ENCODE measurements at places on chromosomes 2 and 18. TPM values are rescaled to one million over a fixed set of nuclear protein-coding genes. Genes with fewer than 3 reads are reported as not detected.

Gene CD226
- total RNA-seq: 0.84 TPM

Gene ABHD1
- not detected for total RNA-seq

Gene SKOR2
- not detected for total RNA-seq

DNA sequence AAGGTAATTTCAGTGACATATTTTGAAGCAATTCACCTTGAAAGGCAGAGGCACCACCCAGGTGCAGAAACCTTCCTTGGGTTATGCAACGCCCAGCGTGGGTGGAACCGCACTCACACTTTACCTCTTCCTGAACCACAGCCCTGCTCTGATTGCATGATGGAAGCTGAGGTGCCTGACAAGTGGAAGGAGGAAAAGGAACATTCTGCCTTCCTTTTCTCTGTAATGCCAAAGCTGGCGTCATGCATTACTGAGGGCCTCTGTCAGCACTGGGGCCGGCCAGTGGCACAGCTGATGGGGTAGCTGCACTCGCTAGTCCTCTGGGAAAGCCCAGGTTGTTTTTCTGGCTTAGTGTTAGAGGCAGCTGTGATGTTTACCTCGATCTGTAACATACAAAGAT lies 266.5 kb downstream of the NEDD4L start:
- no peak for DNase-seq

DNA sequence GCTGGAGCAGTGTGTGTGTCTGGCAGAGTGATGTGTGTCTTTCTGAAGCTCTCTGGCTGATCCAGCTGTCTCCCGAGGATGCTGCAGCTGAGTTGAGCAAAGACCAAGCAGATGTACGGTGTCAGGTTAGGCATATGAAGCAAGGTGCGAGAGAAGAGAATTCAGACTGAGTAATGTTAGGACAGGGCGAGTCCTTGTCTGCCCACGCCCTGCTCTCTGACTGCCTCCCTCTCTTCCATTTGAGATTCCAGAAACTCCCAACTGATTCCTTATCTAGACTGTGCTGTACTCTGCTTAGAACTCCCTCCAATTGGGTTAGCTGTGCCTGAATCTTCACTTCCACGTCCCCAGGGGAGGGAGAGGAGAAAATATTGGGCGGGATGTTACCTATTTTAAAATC lies 25.7 kb upstream of the LPIN1 start:
- no peak for DNase-seq

Gene SERPINB12
- total RNA-seq: not detected

Gene AGAP1
- total RNA-seq: 39.9 TPM

Gene CLEC4F
- total RNA-seq: not detected

DNA sequence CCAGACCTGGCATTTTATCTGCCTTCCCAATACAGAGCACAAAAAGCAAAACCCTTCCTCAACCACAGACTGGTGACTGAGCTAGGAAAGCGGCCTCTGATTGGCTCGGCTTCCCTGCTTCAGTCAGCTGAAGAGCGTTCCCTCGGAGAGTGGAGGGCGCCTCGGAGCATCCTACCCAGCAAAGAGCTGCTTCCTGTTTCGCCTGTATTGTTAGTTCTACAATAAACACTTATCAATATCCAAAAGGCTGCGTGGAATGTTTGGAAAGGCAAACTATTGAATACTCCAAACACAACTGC lies 125.0 kb downstream of the CACNB4 start:
- no peak for DNase-seq

- DNase-seq: no peak
These were observed 35.8 kb downstream of the SCTR start for GRCh38 chr2:119488245-119489214.

- DNase-seq: no peak
These were observed 62.4 kb upstream of the OTOF start for GRCh38 chr2:26540306-26540705.

GRCh38 chr2:234989183-234989701 lies 37.4 kb downstream of the SH3BP4 start:
- DNase-seq: peak; percentile 80

Gene PRKD3
- total RNA-seq: 57.3 TPM

- DNase-seq: no peak
These were observed 18.0 kb downstream of the DYTN start for GRCh38 chr2:206700156-206700555.

DNA sequence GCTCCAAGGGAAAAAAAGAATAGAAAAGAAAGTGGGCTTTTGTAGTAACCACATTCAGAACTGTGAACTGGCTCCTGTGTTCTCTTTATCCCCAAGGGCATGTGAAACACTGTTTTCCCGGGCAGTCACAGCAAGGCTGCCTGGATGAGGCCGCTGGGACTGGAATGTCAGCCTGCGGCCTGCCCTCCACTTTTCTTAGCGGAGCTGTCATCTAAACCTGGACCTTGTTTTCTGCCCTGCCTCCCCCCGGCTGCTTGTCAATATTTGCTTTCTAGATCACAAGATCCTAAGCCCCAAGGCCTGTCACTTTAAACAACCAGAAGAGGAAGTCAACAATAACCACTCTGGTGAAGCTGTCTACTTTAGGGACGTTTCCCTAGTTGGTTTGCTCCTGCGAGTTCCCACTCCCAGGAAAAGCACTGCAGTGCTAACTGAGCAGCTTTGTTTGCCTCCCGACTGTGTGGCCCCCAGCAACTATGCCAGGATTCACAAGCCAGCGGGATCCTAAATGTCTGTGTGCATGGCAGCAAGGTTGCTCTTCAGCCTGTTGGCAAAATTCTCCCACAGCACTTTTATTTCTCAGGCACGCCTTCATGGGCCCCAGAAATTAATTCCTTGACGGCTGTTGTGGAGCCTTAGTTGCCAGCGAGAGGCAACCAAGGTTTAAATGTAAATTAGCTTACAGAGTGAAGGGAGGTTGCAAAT lies 30.6 kb downstream of the SOWAHC start:
- DNase-seq: no peak

Gene RESP18
- not detected for total RNA-seq

GRCh38 chr2:223058952-223059716 lies 7.1 kb downstream of the KCNE4 start:
- no peak for DNase-seq

GRCh38 chr2:181038796-181039195 lies 58.4 kb downstream of the UBE2E3 start:
- DNase-seq: no peak

DNA sequence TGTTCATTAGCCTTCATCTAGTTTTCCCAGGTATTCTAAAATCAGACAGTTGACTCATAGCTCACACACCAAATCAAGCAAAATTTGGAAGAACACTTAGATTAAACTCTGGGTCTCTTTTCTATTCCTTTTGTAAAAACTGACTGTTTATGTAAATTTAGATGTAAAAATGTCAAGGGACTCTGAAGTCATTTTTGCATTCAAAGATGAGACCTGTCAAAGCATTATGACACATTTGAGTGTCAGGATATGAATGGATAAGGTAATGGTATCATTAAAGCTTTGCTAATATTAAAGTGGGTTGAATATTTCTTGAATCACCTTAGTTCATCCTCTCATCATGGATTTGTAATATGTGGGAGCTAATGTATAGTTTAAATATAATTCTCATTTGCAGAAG lies 348.1 kb upstream of the NRXN1 start:
- no peak for DNase-seq

GRCh38 chr2:37550190-37550589 lies 121.3 kb downstream of the CDC42EP3 start:
- DNase-seq: no peak

DNA sequence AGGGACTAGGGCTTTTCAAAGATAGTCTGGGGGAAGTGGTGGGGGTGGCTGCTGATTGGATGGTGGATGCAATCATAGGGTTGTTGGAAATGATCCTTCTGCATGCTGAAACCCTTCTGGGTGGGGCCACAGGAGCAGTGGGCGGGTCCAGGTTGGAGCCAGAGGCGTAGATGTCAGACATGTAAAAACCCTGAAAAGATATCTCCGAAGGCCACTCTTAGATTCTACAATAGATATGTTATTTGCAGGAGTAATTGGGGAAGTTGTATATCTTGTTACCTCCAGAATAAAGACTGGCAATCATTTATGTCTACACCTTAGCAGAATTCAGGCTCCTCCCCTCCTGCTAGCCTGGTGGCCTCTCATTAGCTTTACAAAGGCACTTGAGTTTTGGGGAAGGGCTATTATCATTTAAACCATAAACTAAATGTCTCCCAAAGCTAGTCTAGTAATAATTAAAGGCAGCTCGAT lies 8.2 kb upstream of the FAM98A start:
- no peak for DNase-seq

Gene SKA1
- total RNA-seq: not detected

Gene CFAP65
- total RNA-seq: not detected

DNA sequence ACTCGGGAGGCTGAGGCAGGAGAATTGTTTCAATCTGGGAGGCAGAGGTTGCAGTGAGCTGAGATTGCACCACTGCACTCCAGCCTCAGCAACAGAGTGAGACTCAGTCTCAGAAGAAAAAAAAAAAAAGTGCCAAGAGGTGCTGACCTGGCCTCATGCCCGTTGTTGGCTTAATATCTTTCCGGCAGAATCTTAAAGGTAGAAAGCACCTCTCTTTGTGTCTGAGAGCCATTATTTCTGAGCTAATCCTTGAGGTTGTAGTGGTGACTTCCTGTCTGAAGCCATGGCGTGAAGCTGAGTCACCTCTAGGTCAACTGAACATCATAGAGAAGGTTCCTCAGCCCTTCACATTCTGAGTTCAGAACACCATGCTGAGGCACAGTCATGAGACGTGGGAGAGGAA lies 60.4 kb downstream of the WDSUB1 start:
- DNase-seq: no peak

Gene SIX2
- total RNA-seq: 3.3 TPM

DNA sequence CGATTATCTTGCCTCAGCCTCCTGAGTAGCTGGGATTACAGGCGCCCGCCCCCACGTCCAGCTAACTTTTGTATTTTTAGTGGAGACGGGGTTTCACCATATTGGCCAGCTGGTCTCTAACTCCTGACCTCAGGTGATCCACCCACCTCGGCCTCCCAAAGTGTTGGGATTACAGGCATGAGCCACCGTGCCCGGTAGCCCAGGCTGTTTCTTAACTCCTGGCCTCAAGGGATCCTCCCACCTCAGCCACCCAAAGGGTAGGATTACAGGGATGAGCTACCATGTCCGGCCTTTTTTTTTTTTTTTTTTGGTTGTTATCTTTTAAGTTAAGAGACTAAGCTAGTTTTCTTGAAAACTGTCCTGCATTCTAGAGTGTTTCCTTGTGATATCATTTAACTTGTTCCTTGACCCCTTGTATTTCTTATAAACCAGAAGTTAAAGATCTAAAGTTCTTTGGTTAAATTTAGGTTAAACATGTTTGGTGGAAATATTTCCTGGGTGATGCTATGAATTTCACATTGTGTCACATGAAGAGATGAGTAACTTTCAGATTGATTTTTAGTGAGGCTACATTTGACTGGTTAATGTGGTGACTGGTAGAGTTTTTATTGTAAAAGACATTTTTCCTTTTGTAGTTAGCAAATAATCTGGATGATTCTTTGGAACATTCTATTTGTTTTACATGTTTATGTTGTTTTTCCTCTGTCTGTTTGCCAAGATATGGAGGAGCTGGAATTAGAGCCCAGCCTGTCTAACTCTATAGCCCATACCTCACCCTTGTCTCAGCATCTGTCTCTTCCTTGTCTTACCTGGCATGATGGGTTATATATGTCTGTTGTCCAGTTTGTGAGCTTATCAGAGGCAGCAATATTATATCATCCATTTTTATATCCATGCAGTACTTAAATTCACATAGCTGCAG lies 5.2 kb downstream of the NCAPH start:
- no peak for DNase-seq

Gene LRP1B
- total RNA-seq: 1.2 TPM

DNA sequence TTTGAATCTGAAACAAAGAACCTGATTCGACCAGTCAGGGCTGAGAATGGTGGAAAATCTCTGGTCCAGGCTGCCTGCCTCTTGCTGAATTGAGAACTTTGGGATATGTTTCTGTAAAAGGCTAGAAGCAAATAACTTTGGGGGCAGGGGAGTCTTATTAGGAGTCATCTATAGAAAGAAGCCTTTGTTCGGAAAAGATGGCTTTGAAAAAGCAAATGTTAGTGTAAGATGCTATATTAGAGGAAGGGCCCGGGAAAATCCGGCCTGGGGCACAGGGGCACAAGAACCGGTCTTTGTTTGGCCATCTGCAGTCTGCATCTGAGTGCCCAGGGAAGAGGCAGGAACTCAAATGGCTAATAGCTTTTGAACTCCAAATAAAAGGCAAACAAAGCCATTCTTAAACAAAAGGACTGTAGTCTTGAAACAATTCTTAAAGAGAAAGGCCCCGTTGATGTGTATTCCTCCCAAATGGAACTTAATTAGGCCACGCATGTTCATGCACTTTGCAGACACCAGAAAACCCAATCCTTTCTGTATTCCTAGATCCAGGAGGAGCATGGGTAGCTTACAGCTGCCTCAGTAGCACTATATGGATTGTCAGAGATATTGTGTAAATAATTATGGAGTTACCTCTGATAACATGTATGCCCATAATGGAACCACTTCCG lies 180.0 kb upstream of the ARL4C start:
- no peak for DNase-seq

DNA sequence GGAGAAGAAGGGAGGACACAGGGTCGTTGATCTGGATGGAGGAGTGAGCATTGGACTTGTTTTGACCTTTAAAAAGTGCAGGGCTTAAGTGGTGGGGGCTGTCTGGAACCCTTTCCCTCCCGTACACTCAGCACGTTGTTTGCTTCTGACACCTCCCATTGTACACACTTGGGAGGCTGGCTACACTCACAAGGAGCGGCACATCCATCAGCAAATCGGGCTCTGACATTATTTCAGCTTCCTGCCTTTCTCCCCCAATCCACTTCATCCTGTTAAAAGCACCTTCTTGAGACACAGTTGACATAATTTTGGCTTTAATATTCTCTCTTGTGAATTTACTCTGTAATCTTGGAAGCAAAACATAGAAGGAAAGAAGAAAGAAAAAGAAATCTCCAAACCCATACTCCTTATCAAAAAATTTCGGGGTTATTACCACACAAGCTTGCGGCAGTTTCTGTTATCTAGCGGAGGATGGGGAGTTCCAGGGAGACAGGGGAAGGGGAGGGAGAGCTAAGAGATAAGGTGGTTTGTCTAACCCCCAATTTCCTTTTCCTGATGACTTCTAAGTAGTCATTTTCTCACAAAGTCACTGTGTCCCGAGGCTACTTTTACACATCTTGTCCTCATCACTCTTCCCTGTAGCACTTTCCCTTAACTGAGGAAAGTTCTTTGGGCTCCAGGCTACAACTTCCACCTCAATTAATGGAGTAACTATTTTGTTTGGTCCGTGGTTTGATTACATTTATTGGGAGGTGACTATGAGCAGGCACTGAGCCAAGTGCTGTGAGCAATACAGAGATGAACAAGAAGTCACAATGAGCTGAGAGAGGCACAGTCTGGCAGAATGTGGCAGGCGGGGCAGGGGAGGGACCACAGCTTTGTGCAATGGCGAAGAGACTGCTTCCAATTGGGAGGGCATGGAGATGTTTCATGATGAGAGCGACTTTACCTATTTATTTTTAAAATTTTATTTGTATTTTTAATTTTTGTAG lies 240.1 kb upstream of the MEX3C start:
- DNase-seq: no peak

Measured in tibial nerve (tissue), 4 donors.